Kidney capillary endothelial cell (primary cell): ENCODE measurements at places on chromosomes 16 and 17.

DNA sequence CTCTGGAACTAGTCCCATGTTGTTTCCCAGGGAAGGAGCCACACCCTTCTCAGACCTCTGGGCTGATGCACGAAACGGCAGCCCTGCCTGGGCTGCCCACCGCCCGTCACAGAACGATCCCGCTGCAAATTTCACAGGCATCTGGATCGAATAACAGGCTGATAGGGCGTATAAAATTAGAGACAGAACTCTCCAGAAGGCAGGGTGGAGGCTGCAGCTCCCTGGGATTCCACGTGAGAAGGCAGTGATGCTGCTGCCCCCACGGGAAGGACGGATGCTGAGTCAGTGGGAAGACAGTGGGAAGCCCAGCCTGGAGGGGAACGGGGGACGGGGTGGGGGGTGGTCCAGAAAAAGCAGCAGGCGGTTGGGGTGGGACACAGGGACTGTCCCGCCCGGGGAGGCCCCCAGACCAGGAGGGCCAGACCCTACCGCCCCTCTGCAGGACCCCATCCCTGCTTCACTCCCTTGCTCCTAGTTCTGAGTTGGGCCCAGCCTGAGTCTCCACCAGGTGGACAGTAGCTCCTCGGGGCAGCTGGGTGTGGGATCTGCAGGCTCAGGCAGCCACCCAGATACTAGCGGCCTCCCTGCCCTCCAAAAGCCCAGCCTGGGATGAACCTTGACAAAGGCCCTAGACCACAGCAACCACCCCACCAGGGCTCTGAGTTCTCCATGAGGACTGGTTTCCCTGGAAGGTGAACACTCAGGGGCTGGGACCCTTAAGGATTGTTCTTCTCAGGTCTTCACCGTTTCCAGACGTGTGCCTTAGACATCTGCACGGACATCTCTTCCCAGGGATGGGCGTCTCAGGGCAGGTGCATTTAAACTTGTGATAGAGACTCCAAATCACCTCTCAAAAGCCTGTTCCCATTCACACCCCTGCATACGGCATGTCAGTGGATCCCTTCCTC lies 117.8 kb downstream of the METRNL start:
- DNase-seq, result no peak

DNA sequence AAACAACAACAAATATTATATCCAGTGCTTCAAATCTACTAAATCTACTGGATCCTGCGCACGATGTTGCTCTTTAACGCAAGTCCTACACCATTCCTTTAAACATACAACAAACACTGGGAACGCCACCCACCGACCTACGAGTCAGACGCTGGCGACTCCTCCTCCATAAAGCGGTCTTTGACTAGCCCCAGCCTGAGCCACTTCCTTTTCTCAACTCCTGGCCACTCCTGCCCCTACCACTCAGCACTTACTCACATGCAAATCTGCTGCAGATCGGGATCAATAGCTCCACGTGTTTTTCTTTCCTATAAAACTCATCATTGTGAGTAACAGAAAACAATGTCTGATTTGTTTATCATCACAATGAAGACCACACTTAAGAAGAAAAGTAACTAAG lies 32.8 kb upstream of the MNT start:
- DNase-seq, result no peak

DNA sequence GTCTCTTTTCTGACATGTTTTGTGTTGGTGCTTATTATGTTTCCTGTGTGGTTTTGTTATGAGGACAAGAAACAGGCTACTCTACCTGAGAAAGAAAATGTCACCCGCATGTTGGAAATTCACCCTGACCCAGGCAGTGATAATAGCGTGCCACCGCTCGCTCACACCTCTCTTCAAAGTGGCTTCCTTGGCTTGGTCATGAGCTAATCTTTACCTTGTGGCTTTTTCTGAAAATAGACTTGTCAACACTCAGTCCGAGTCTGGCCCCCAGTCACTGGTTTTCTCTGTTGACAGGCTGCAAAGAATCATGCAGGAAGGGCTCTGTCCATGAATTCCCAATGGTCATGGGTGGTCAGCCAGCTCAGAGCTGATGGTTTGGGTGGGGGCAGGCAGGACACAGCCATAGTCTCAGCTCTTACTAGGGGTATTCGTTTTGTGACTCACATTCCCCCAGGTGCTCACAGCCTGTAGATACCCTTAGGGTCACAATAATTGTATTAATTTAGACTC lies 121.3 kb upstream of the CACNG5 start:
- DNase-seq, result no peak

GRCh38 chr16:49597796-49598195 lies 224.2 kb downstream of the C16orf78 start:
- DNase-seq, result no peak

GRCh38 chr16:3085868-3086595 lies 13.1 kb downstream of the ZSCAN10 start:
- DNase-seq, result no peak

DNA sequence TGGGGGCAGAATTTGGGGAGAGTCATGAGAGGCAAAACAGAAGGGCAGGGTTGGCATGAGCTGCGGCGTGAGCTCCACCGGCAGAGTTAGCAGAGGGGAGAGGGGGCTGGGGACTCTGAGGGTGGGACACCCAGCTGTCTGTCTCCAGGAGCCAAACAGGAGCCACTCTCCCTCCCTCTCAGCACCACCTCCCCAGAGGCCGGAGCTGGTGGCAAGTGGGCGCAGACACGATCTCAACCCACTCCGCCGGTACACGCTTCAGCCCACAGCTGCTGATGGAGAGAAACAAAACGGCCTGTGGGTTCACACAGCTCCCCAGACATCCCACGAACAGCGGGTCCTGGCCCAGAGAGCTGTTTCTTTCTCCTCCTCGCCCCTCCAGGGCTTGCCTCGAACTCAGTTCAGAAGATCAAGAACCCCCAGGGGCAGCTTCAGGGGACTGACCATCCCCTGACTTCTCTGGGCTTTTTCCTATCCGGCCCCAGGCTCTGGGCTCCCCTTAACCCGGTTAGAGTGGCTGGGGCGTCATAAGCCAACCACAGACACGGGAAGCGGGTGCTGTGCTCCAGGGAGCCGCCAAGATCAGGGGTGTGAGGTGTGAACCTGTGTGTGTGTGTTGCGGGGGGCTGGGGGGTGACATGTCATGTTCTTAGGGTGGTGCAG lies 7.6 kb downstream of the RHBDF2 start:
- DNase-seq, result no peak

DNA sequence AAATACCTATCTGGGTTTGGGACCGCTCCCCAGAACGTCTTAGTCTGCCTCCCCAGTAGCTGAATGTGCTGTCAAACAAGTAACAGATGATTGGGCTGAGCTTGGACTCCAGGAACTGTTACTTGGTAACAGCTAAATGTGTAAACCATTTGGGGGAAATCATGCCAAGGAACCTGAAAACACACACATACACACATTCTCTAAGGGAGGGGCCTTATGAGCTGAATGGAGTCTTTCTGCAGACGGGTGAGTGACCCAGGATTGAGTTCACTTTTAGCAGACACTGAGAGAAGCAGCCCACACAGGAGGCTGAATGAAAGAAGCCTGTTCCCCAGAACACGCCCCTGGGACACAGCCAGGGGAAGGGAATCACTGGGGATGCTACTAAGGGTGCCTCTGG lies 1.6 kb downstream of the ACLY start:
- DNase-seq, result no peak

DNA sequence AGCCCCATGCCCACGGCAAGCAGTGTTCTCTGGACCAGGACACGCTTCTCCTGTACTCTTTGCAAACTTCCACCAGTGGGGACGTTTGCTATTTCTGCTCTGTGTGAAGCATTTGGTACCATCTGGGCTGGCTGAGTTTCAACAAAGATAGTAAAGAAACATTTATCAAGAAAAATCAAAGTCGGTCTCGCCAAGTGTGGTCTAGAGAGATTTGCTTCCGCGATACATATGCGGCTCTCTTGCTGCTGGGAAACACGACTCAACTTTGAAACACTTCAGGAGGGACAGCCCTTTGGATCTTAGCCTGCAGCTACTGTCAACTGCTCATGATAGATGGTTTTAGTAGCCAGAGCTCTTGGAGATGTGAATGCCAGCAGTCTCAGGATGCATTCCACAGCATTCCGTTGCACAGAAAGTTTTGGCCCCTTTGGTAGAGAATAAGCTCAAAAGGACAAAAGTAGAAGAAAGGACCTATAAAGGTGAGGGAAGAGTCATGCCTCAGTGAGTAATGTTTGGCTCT lies 168.2 kb upstream of the CACNG3 start:
- no peak for DNase-seq

DNA sequence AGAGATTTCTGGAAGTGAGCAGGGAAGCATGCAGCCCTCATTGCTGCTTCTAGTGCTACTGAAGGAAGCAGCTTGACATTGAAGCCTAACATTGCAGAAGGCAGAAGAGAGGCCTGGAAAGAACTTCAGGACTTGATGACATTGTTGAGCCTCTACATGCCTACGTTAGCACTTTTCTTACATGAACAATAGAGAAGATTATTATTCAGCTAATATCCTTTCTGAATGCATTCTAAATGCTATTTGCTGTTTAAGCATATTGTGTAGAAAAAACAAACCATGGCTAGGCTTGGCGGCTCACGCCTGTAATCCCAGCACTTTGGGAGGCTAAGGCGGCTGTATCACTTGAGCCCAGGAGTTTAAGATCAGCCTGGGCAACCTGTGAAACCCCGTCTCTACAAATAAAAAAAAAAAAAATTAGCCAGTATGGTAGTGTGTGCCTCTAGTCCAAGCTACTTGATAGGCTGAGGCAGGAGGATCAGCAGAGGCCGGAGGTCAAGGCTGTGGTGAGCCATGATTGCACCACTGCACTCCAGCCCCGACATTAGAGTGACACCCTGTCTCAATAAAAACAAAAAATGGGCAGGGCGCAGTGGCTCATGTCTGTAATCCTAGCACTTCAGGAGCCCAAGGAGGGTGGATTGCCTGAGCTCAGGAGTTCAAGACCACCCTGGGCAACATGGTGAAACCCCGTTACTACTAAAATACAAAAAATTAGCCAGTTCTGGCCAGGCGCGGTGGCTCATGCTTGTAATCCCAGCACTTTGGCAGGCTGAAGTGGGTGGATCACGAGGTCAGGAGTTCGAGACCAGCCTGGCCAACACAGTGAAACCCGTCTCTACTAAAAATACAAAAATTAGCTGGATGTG lies 2.2 kb upstream of the AURKB start:
- no peak for DNase-seq

- no peak for DNase-seq
Measured at GRCh38 chr16:4915226-4915761, 21.7 kb downstream of the PPL start.

DNA sequence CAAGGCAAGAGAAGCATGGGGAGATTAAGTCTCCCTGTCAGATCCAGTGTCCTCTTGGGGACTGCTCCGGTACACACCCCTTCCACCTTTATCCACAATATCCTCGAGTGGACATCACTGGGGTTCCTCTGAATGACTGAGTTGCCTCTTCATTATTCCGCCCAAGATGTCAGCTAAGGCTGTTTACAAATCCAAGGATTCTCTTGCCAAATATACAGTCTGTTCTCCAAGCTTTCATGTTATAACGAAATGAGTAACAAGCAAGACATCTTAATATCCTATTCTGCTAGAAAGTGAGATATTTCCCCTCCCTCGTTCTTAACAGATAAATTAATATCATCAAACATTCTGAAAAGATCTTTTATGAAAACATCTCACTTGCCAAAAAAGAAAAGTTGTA lies 314.1 kb upstream of the IRX5 start:
- no peak for DNase-seq

DNA sequence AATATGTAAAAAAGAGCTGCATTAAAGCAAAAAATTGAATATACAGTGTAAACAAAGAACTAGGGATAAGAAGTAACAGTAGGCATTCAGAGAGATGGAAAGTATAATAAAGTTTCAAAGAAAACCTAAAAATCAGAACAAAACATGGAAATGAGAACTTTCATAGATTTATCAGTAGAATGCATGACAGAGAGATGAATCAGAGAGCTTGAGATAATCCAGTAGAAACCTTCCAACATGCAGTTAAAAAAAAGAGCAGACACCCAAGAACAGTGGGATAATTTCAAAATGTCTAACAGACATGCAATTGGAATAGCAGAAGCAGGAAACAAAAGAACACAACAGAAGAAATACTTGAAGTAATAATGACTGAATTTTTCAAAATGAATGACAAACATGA lies 1384.2 kb downstream of the CDH11 start:
- no peak for DNase-seq

DNA sequence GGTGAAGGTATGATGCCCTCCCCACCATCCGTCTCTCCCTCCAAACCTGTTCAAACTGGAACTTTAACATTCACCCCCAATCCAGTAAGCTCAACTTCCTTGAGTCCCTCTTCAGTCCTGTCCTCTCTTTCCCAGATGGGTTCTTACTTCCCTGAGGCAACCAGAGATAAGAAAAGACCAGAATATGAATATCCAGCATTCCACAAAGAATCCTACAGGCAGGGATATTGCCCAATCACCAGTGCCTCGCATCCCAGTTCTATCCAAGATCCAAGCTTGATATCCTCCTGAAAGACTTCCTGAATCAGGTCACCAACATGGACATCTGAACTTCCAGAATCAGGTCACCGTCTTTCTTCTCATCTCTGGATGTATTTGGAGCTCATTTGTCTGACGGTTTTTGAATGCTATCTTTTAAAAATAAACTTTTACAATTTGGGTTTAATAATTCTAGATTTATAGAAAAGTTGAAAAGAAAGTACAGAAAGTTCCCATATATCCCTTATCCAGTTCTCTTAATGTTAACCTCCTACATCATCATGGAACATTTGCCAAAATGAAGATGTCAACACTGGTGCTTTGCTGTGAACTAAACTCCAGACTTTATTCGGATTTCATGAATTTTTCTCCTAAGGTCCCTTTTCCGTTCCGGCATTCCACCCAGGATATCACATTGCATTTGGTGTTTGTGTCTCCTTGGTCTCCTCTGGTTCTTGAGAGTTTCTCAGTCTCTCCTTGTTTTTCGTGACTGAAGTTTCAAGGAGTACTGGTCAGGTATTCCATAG lies 13.7 kb upstream of the COL1A1 start:
- DNase-seq, result no peak

GRCh38 chr16:8075271-8075670 lies 515.0 kb downstream of the TMEM114 start:
- no peak for DNase-seq

DNA sequence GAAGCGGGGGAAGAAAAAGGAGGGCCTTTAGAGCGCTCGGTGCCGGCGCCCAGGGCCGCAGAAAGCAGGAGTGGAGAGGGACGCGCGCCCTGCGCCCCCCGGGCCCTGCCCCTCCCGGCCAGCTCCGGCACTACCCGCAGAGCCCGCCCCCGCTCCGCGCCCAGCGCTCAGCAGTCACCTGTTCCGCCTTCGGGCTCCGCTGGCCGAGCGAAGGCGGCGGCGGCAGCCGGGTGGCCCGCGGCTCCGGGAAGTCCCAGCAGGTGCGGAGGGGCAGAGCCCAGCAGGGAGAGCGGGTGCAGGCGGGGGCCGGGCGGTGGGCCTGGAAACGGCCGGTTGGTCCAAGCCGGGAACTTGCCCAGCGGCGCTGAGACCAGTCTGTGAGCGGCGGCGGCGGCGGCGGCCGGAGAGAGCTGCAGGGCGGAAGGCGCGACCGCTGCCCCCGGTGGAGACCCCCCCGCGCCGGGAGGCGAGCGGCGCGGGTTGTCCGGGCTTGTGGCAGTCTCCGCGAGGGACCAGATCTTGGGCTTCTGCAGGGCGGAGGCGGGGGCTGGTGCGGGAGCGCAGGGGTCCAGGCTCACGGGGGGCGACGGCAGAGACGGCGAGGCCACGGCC lies 2.2 kb downstream of the IRX3 start:
- DNase-seq, result no peak
